Neuronal stem cell (in vitro differentiated cells): ENCODE measurements at places on chromosomes 2 and 18.
A peak's percentile ranks its signal among the peaks of the same experiment; 100 is the strongest.

- DNase-seq, result no peak
Measured at GRCh38 chr2:206396211-206396610, 47.1 kb upstream of the ADAM23 start.

GRCh38 chr2:234804704-234805103 lies 147.1 kb upstream of the SH3BP4 start:
- DNase-seq, result no peak

DNA sequence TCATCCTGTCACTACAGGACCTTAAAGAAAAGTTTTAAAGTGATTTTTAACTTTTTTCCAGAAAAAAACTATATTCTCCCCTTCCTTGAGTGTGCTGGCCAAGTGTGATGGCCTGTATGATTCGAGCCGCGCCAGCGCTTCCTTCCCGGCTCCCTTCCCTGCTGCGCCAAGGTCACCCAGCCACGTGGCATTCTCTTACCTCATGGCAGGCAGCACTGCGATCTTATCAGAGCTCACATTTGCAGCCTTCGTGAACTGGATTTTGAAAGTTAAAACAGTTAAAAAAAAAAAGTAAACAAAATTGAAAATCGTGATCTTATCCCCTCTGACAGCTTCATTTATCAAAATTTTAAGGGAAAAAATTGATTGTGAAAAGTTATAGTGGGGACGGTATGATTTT lies 279.8 kb downstream of the PTGR3 start:
- no peak for DNase-seq

- DNase-seq, result no peak
Measured at GRCh38 chr18:23336101-23336500, 117.0 kb upstream of the RIOK3 start.

DNA sequence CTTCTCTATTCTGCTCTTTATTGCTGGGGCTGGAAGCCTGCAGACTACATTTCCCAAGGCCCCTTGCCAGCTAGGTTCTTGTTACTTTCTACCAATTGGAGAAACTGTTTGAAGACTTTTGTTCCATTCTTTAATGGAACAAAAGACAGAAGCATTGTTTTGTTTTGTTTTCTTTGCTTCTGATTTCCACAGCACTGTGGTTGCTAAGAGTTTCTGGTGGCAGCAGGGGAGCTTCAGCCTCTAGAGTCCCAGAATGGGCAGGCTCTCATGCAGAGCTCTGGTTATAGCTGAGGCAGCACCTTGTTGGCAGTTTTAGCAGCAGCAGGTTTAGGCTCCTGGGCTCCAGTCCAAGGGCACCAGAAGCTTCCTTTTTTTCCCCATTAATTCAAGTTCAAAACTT lies 234.3 kb downstream of the ETAA1 start:
- no peak for DNase-seq

DNA sequence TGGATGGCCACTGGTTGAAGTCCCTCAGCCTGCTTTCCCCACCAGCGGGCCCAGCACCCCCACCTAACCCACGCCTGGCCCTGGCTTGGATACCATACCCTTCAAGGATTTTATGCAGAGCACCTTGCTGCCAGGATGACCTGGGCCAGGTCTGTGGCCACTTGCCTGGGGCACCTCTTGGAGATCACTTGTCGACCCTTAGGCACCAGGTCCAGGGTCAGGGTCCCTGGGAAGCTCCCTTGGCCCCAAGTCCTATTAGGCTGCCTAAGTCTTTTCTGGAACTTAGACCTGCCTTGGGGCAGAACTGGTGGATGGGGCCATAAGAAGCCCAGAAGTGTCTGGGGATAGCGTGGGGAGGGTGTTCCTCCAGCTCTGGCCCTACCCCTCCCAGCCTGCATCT lies 39.1 kb downstream of the FOSL2 start:
- no peak for DNase-seq

DNA sequence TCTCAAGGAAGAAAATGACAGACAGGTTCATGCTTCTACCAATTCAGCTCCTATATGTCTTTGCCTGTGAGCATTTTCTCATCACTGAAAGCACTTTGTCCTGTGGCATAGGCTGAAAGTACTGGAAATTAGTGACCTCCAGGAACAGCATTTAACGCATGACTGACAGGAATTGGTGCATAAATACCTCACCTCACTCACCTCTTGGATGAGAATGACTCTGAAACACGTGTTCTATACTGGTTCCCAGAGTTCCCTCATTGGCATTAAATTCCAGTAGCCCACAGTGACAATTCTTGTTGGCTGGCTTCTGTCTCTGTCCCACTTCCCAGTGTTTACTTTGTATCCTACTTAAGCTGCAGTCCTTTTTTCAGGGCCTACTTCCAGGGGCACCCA lies 83.4 kb upstream of the MAPRE2 start:
- no peak for DNase-seq

DNA sequence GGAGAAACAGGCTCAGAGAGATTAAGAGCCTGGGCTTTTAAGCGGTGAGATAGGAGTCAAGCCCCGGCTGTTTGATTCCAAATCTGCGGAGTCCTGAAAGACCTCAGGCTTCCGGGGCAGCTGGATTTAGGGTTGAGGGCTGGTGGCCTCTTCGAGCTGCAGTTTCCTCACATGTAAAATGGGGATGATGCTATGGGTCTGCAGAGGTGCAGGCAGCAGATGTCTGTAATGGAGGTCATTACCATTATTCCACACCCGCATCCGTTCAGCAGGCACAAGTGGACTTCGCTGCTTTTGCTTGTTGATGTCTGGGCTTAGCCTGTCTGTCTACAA lies 175.6 kb upstream of the HS6ST1 start:
- no peak for DNase-seq

GRCh38 chr2:69973335-69973735 lies 11.9 kb upstream of the ASPRV1 start:
- DNase-seq, result no peak

DNA sequence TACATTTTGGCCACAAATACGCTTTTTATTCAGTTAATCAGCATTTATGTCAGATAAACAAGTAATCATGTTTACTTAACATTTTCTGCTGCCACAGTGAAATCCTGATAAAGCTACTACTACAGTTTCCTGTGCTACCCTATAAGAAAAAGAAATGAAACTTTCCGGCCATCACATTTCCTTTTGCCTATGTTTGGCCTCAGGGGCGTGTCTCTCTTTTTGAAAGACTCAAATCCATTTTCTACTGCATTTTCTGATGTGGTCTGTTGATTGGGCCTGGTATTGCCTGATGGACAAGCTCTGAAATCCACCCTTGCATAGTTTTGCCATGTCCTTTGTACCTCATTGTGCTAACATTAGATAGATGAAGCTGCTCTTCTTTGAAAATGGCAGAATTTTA lies 152.6 kb downstream of the AGPS start:
- DNase-seq, result no peak

DNA sequence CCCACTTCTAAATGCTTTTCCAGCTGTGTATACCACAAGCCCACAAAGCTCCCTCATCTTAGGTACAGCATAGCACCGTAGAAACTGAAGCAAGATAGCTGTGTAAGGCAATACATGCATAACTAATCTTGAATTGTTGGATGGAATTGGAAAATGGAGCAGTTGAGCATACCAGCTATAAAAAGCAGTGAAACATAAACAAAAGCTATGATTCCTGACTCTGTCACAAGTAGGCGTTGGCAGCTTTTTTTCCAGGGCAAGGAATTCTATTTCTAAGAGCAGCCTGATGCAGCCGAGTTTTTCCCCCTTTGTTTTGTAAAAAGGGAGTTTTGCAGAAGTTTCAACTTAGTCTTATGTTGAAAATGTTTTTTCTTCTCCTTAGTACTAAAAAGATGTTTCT lies 32.4 kb downstream of the MOGAT1 start:
- DNase-seq, result no peak

GRCh38 chr2:68251855-68252399 lies 405 bp downstream of the PPP3R1 start:
- peak; percentile 33 for DNase-seq

GRCh38 chr2:211281430-211282073 lies 725.2 kb downstream of the CPS1 start:
- DNase-seq, result peak; percentile 14

DNA sequence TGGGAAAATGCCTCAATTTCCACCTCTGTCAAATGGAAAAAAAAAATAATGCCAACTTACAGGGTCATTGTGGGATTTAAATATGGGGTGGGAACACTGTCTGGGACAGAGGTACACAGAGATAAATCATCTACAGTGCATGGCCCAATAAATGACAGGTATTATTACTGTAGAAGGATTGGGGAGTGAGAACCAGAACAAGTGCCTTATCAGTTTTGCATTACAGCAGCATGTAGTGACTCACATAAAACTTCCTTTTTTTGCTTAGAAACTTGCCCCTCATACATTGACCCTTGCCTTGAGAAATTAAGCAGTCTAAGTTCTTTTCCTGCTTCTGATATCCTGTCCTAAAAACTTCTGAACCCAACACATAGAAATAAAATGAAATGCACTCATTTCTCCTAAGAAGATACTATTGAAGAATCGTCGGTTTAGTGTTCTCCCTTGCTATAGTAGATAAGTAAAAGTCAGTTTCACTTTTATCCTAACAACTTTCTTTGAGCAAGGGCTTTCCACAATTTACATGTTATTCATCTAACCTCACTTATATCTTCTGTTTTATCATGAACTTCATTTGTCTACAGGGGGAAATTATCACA lies 121.0 kb upstream of the HAAO start:
- DNase-seq, result no peak

GRCh38 chr2:104433657-104434056 lies 420.3 kb upstream of the POU3F3 start:
- DNase-seq, result no peak

DNA sequence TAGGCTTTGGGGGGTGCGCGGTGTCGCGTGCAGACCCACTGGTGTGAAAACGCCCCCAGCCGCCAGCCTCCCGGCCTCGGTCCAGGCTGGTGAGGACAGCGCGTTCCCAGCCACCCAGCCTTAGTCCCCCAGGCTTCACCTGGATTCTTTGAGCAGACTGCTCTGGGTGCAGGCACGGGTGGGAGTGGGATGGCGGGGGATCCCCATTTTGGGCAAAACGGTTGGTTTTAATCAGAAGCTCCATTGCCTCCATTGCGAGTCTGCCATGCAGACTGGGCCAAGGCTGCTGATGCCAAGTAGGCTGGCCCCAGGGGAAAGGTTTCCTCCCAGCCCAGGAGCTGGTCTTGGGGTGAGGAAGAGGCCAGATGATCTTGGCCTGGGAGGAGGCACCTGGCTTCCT lies 445 bp downstream of the MLPH start:
- no peak for DNase-seq

DNA sequence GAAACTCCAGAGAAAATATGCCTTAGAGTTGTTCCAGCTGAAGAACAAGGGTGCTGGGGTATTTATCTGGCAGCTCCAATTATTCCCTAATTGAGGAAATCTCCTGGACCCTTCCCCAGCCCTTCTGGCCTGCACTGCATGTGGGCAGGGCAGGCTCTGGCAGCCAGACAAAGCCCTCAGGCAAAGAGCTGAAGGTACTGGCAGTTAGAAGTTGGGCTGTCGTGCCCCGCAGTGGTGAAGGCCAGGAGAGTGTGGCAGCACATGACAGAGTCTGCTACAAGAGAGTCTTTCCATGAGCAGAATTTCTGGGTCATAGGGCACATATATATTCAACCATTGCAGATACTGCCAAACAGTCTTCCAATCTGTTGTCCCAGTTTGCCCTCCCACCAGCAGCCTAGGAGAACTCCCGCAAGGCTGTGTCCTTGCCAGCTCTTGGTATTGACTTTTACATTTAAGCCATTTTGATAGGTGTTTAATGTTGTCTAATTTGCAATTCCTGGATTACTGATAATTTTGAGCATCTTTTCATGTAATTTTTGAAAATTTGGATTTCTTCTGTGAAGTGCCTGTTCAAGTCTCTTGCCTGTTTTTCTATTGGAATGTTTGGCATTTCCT lies 26.6 kb downstream of the ONECUT2 start:
- DNase-seq, result no peak

DNA sequence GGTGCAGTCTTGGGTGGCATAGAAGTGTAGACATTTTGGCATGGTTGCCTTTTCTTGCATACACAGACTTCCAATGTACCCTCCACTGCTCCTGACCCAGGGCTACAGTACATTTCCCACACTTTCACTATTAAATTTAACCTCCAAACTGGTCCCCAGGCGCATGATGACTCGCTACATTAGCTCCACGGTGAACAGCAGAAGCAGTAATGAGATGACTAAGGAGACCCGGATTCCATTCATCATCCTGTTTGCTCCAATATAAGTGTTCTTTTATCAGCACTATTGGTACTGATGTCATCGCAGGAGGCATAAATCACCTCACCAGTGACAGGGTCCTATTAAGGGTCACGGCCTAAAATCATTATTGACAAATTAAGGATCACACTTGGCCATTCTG lies 316.5 kb downstream of the EN1 start:
- no peak for DNase-seq

- DNase-seq, result no peak
Measured at GRCh38 chr2:218806346-218806978, 24.5 kb downstream of the CYP27A1 start.

DNA sequence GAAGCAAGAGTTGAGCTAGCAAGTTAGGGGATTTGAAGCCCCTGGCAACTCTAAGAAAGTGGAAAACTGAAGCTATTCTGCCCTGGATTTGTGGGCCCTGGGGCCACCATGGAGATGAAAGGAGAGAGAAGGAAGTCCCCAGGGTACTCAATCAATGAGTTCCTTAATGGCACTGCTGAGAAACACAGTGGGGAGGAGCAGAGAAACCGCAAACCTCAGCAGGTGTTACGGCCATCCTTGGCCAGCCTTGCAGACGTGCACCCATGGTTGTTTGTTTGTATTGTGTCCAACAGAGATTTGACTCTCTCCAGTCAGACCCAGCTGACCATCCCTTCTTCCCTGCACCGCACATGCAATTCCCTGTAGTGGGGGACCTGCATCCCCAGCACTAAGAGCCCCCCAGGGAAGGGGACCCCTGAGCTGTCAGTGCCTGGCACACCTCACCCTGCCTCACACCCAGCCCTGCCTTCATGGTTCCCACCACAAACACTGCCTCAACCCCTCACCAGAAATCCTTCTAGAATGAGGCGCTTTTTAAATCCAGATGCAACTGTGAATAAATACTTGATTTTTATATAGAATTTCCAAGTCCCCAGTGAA lies 255.3 kb downstream of the SH3BP4 start:
- DNase-seq, result no peak

DNA sequence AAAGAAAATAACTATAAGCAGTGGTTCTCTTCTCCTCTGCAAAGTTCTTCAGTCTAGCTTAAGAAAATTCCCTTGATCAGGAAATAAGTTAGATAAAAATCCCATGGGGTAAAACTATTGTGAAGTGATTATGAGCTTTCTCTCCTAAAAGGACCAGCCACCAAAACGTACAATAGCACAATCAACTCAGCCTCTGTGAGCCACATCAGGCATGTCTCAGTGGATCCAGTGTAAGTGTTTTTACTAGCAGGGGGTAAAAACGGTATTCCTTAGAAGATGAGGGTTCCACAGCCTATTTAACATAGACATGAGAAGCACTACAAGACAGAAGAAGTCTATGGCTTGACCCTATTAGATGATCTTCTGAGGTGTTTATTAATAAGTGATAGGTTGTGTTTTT lies 503.2 kb downstream of the PIK3C3 start:
- DNase-seq, result peak; percentile 17

GRCh38 chr2:219551441-219552381 lies 7.9 kb downstream of the TMEM198 start:
- DNase-seq, result no peak
